ENCODE measurements at places on chromosomes 5 and 9. TPM values are rescaled to one million over a fixed set of nuclear protein-coding genes. Genes with fewer than 3 reads are reported as not detected.

TTLL11 gene
- 4.4 TPM for total RNA-seq

SOX30 gene
- total RNA-seq = not detected

C1QTNF3 gene
- total RNA-seq = 4.1 TPM

ANXA1 gene
- 301 TPM for total RNA-seq

LAMC3 gene
- total RNA-seq = 2.9 TPM

TAF9 gene
- 37.7 TPM for total RNA-seq

PAEP gene
- not detected for total RNA-seq

DMGDH gene
- 11.7 TPM for total RNA-seq

FAM200C gene
- total RNA-seq = 5.1 TPM

FCN2 gene
- 3.5 TPM for total RNA-seq

ANKRD18B gene
- not detected for total RNA-seq

APBA1 gene
- total RNA-seq = 7.6 TPM

PRDM9 gene
- not detected for total RNA-seq

CCL28 gene
- 2.1 TPM for total RNA-seq

ZNF782 gene
- total RNA-seq = 9.3 TPM

Measured in subcutaneous adipose tissue (tissue), 4 donors.